Activated naive CD4-positive, alpha-beta T cell treated with anti-CD3 and anti-CD28 coated beads for 36 hours (primary cell): ENCODE measurements at places on chromosomes 7 and 10.
A peak's percentile ranks its signal among the peaks of the same experiment; 100 is the strongest.

DNA sequence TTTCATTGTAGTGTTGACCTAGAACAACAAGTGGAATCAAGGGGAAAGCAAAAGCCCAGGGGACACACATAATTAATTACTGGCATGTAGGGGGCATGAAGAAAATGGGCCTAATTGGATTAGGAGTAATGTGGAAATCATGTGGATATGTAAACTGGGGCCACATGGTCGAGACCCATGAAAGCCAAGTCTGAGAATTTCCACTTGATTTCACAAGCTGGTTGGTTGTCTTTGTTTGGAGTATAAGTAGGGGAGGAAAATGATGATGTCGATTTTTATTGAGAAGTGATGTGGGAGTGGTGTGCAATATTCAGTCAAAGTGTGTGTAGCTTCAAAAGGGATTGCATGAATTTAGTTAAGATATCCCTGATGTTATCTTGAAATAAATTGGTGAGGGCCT lies 131.8 kb downstream of the LRRC4 start:
- DNase-seq = no peak

GRCh38 chr7:70588191-70588921 lies 543.6 kb upstream of the GALNT17 start:
- no peak for DNase-seq

DNA sequence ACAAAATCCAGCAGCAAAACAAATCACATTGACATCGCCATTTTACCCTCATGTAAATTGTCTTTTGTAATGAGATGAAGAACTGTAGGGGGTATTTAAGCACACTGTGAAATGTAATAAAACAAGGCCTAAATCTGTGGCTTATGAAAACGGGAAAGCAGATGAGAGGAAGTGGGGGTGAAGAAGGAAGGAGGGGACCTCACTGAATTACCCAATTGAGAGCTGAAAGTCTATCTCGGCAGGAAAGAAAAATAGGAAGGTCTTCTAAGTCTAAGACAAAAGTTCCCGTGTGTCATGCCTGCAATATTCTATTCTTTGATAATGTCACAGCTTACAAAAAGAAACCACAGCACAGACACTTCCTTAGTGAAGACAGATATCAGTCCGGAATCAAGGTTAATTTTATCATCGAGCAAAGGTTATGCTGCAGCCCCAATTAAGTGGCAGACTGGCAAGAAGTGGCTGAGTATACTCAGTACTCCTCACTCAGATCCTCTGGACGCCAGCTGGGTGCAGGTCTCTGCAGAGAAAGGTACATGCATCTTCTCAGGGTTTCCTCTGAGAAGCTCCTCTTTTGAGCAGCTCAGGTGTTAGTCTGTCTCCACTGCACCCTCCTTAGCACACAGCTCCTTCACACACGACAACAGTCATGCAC lies 239.7 kb downstream of the FANK1 start:
- DNase-seq = no peak

DNA sequence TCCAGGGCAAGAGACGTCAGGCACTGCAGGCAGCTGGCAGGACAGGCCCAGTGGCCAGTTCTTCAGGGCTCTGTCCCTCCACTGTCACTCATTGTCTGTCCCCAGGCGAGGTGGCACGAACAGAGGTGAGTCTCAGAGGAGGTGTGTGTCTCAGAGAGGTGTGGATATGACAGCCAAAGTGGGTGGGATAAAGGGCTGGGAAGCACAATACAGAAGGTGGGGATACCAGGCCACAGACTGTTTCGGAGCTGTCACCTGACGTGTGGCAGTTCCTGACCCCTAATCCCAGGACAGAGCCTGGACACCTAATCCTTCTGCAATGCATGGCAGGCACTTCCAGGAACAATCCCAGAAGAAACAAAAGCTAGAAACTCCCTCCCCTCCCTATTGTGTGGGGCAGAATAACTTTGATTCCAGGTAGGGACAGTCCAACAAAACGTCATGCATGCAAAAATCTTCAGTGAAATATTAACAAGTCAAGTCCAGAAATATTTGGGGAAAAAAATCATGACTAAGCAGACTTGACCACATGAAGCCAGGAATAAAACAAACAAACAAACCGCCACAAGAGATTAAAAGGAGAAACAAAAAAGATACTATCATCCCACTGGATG lies 11.6 kb downstream of the KLRG2 start:
- DNase-seq = no peak

DNA sequence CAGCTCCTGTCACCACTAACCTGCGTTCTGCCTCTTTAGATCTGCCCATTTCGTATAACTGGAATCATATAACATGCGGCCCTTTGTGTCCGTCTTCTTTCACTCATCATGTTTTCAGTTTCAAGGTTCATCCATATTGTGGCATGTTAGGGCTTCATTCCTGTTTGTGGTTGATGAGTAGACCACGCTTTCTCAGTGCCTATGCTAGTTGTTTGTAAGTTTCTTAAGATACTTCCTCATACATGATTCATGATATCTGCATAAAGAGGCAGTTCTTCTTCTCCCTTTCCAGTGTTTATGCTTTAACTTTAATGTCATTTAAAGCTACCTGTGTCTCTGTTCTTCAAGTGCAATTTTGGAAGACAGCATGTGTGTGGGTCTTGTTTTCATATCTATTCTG lies 79.5 kb upstream of the FAM20C start:
- no peak for DNase-seq

GRCh38 chr7:101173752-101174244 lies 6.3 kb downstream of the NAT16 start:
- peak; percentile 84 for DNase-seq

DNA sequence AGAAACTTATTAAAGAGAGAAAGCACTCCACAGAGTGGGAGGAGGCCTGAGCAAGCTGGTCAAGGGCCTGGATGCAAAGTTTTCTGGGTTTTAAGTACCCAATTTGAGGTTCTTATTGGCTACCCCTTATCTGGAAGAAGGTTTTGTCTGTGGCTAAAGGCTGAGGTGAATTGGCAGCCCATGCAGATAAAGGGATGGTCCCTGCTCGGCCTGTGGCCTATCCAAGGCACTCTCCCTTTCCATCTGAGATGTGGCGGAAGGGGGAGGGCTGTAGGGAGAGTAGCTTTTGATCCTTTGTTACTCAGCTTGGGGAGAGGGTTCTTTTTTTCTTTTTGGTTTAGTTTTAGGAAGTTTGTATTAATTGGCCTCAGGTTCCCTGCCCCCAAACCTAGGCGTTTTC lies 465.1 kb downstream of the ATRNL1 start:
- DNase-seq = no peak

- DNase-seq = no peak
Observed at GRCh38 chr7:134948736-134949135, 37.6 kb upstream of the AGBL3 start.

GRCh38 chr10:50379616-50380015 lies 128.3 kb upstream of the ASAH2 start:
- DNase-seq = no peak

DNA sequence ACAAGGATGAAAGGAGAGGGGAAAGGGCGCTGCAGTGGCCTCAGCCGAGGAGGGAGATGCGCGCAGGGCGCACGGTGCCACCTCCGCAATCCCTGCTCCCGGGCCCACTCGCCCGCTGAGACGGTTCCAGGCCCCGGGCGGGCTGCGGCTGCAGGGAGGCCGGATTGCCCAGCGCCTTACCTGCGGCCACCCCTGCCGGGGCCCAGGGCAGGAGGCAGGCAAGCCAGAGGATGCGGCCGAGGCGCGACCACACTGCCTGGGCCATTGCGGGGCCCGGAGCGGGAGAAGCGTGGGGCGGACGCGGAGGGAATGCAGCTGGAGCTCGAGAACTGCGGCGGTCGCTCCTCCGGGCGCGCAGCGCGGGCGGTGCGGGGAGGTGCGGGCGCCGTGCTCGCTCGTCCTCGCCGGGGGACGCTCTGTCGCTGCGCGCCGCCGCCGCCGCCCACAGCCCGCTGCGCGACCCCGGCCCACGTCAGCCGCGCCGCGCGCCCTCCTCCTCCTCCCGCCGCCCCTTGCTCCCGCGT lies at the start of gene TMEM130:
Gene TMEM130, minus strand, starts transcription at position 418 of the 524 bp plus-strand sequence. Its CDS starts 153 bp downstream, at position 265.
- DNase-seq = no peak

DNA sequence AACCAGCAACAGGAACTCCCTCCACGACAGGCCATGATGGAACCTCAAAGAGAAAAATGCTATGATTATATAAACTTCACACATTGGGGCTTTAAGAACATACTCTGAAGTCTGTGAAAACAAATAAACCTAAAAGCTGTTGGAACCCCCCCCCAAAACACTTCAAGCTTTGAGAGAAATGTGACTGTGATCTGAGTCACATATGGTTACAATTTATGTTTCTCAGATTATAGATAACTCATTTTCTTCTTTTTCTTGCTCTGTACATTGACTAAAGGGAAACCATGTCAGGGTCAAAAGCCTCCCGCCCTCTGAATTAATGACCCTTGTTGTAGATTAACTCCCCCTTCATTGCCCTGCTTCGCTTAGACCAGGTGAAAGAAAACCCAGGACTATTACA lies 15.8 kb downstream of the VOPP1 start:
- DNase-seq = peak; percentile 37

GRCh38 chr7:75928568-75928914 lies 13.6 kb downstream of the POR start:
- peak; percentile 31 for DNase-seq

DNA sequence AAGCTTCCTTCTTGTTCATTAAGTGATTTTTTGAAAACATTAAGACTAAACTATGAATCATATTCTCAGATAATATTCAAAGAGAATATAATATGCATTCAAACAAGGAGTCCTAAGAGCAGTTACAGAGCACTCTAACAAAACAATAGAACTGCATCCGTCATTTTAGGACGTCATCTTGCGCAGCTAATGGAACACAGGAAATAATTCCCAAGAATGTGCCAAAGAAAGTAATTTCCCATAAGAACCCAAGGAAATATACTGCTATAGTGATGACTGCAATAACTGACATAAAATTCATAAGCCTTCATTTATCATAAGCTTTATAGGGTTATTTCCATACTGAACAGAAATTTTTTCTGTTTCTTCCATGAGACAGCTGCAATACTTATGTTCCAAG lies 28.3 kb upstream of the CASD1 start:
- no peak for DNase-seq

- no peak for DNase-seq
Observed at GRCh38 chr7:7347045-7347444, 164.7 kb downstream of the C1GALT1 start.

- no peak for DNase-seq
Observed at GRCh38 chr7:52074912-52075311, 758.3 kb upstream of the COBL start.

- no peak for DNase-seq
Observed at GRCh38 chr10:43843321-43844101, 194.8 kb upstream of the ZNF32 start.

DNA sequence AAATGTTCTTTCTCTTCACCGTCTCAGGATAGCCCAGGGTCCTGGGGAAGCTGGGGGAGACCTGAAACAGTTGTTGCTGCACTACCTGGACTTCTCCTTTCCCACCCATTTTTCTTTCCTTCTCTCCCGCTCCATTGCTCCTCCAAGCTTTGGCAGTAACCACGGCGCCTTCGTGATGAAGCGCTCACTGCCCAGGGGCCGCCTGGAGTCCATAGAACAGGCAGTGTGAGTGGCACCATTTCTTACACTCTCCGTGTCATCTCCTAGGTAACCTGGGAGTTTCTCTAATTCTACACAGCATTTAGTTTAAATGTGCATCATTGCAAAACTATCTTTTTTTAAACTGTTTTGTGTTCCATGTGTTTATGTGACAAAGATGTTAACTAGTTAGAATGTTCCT lies 40.3 kb upstream of the BHLHA15 start:
- no peak for DNase-seq

DNA sequence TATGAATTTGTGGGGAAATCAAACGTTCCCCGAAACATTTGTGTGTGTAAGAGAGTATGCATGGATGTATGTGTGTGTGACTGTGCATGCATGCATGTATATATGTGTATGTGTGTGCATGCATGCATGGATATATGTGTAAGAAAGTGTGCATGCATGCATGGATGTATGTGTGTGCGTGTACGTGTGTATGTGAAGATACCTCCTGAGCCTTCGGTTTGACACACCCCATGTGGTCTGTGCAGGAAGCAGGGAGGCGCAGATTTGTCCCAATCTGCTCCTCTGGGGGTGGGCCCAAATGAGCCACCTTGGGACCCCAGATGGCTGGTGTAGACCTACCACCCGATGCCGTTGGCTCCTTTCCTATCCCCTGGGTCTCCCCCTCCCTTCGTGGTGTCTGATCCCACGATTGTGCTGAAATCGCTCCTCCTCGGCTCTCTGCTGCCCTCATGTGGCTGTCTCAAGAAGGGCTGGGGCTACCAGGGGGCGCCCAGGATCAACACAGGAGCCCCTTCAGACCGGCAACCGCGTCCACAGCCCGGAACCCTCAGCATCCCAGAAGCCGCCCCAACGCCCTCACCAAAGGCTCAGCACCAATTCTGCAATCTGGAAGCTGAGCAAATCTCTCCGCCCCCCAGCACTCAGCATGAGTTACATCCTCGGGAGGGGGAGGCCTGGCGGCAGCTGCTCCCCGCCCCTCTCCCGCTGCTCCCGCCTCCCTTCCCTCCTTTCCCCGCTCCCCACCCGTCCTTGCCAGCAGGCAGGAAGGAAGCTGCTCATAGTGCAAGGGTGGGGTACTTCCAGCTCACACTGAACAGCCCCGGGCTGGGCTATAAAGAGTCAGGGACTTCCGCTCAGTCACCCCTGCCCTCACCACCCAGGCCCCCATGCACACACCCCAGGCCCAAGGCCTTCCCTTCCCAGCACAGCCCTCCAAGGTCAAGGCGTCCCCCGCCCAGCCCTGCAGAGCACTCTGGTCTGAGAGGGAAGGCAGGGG lies 2.3 kb upstream of the NOS3 start:
- DNase-seq = peak; percentile 77

- DNase-seq = no peak
Observed at GRCh38 chr10:11789306-11789705, 33.9 kb upstream of the PROSER2 start.

- DNase-seq = no peak
Observed at GRCh38 chr7:4606797-4607196, 75.3 kb upstream of the FOXK1 start.

- no peak for DNase-seq
Observed at GRCh38 chr10:54983255-54983654, 182.2 kb upstream of the PCDH15 start.

DNA sequence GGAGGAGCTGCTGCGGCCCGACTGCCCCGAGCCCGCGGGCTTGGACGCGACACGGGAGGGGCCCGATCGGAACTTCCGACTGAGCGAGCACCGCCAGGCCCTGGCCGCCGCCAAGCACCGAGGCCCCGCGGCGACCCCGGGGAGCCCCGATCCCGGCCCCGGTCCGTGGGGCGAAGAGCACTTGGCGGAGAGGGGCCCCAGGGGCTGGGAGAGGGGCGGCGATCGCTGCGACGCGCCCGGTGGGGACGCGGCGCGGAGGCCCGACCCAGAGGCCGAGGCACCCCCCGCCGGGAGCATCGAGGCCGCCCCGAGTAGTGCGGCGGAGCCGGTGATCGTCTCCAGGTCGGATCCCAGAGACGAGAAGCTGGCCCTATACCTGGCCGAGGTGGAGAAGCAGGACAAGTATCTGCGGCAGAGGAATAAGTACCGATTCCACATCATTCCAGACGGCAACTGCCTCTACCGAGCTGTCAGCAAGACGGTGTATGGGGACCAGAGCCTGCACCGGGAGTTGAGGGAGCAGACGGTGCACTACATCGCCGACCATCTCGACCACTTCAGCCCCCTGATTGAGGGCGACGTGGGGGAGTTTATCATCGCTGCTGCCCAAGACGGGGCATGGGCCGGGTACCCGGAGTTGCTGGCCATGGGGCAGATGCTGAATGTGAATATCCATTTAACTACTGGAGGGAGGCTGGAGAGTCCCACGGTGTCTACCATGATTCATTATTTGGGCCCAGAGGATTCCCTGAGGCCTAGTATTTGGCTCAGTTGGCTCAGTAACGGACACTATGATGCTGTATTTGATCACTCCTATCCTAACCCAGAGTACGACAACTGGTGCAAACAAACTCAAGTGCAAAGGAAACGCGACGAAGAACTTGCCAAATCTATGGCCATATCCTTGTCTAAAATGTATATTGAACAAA lies 1.4 kb downstream of the OTUD1 start:
- DNase-seq = peak; percentile 37
